ENCODE measurements at places on chromosomes 12 and 14.

DNA sequence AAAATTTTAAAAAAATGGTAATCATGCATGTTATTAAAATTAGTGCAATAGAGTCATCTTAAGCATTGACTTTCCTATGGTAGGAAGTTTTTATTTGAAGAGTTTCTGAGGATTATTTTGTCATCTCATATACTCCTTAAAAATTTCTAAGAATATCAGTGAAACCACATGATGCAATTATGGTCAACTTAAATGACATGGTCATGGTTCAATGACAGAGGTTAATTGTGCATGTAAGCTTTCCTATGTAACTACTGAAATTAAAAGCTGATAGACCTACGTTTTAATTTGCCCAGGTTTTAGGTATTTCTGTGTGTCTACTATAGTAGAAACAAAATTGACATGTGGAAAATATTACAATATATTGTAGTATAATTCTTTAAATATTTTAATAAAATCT, 21.0 kb upstream of the LMO3 start:
- no peak for DNase-seq

DNA sequence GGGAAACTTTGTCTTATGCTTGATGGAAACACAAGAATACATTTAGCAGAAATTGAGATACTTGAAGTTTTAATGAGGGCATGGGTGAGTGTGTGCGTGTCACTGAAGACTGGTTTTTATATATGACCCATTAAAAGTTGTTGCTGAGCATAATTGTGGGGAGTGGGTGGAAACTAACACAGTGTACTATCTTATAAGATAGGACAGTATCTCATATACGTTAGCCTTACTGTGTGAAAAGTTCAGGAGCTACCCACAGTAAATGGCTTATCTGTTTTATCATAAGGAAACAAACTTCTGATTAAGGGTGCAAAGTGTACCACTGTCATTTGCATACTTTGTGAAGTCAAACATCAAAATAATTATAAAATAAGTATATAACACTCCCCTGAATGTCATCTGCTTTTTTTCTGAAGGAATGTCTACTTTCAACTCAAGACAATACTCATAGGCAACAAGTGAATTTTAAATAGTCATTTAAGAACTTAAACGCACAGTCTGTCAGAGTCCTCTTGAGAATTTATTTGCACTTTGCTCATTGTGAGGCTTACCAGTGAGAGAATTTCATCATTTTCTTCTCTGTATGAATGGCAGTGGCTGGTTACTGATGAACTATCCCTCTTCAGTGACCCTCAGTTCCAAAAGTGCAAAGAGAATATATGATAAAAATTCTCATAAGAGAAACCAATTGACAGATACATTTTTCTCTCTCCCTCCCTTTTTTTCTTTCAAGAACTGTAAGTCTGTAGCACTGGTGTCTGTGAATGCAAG, 4.2 kb downstream of the PDE3A start:
- no peak for DNase-seq

GRCh38 chr14:98545181-98545580, 726.8 kb downstream of the BCL11B start:
- no peak for DNase-seq

GRCh38 chr12:1716911-1717310, 26.0 kb downstream of the ADIPOR2 start:
- DNase-seq: no peak

DNA sequence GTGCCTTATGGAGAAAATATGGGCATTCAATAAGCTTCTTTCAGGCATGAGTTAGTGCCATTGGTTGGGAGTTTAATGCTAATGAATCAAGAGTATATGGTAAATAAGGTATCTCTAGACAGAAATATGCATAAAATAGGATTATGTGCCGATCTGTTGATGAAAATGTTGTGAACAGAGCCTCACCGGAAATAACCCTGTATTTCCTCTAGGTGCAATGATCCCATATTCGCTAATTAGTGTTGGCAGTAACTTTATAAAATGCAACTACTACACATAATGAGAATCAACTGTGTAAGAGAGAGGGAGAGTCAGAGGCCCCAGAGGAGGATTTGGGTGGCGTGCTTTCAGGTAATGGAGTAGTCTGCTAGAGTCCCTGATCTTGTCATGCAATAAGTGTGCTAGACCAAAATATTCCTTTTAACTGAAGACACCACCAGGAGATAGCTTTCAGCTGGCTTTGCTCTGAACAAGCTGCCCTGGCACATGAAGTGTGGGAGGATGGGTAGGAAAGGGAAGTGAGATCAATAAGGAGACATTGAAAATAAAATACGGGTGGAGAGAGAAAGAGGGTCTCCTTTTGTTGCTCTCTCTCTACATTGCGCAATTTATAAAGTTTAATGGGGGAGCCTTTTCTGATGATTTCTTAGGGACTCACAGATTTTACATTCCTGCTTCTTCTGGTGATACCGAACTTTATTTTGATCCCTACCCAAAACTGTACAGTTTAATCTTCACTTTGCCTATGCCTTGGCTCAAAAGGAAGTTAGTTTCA, 68.6 kb upstream of the PLXNC1 start:
- no peak for DNase-seq

DNA sequence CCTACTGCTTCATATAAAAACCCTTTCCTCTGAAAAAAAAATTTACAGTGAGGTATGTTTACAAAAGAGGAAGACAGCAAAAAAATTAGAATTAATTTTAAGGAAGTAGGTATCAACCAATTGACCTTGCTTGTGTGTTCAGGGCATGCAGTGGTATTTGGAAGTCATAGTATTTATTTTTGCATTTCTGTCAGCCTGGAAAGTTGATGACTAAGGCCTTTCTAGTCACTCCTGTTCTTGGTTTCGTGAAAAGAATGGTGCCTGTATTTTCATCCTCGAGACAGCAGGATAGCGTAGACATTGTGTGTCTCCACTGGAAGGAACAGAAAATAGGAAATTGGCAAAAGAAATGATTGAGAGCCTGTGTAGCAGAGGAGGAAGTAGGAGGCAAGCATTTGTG, 24.5 kb downstream of the SLC16A7 start:
- no peak for DNase-seq

DNA sequence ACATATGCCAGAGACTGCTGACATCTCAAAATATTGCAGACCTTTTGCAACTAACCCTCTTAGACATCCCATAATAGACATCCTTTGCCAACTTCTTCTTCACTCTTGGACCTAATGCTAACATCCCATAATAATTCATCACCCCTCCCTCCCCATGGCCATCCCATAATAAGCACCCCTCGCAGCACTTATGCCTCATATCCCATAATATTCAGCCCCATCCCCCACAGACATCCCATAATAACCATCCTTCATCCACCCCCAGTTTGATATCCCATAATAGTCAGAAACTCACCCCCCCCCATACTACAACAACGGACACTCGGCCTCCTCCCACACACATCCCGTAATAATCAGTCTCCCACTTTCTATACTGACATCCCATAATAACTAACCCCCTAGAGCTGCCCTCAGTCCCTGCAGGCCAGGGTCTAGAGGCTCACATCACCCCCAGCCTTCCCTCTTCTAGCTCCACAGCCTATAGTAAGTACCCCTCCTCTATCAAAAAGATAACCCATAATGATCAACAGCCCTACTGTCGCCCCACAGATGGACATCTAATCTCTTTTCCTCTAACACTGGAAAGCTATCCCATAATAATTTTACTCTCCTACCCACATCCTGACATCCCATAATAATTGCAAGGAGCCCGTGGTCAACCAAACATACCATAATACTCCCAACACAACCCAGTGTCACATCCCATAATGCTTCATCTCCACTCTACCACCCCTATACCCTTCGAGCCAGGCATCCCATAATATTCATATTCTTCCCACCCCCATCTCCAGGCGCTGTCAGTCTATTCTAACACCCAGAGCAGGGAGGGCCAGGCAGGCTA, 792 bp upstream of the CHD4 start:
- DNase-seq: peak; percentile 75

DNA sequence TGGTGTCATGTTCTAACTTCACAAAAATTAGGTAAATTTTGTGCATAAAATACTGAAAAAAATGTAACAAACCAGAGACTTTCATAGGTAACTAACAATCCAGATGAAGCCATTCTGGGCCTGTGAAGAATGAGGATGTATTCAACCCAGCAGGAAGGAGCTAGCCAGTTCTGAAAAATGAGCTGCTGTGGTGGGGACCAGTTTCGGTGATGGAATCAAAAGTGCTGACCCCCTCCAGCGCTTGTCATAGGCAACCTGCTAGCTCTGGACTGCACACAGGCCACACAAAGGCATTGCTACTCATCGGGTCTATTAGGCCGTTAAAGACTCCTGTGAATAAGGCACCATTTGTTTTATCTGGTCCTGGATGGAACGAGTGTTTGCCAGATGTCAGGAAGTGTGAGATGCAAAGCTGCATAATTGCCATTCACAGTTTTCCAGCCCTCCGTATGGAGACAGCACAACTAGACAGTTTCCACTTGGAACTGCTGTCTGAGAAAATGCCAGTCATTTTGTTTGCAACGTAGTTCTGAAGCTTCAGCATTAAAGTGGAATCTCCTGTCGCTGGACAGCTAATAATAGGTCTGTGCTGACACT, 3.3 kb upstream of the RIMBP2 start:
- DNase-seq: no peak

DNA sequence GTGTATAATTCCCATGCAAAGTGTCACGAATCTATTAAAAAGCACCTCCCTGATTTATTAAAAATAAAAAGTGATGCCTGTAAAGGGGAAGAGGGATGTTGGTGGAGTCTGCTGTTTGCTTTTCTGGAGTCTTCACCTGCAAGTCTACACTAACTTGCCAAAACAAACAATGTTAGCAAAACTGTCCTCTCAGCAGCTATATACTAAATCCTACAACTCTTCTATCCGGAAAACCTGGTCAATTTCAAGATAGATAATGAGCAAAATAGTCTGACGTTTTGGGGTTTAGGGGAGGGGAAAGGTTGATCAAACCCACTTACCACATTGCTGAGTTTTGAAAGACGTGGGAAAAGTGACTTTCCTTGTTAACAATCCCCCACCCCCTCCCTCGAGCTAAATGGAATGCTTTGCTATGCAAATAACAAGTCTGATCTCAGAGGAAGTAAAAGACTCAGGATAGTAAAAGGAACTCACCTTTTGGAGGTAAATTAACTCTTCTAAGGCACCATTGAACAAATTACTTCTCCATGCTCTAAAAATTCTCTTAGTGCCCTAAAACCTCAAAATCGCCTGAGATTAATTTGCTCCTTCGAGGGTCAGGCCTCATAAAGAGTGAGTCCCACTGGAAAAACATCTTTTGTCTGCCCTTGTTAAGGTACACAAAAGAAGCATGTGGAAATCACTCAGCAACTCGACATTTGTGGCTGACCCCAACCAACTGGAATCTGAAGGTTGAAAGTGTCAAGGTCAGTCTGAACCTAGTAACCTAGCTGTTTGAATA, 13.5 kb downstream of the BMP4 start:
- DNase-seq: no peak

DNA sequence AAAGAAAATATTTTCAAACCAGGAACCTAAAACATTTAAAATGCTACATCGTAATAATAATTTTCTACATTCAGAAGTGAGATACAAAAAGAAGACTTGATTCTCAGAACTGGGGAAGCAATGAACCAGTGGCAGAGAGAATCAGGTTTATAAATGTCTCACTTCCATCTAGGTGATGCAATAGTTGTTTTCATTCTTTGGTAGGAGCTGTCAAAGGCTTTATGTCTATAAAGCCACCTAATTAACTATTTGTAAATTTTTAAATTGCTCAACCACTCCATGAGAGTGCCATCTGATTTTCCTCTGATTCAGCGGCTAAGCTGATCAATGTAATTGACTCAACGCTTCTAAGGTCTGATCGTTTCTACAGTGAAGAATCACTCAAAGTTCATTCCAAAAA, 66.1 kb downstream of the ARMH4 start:
- DNase-seq: no peak

GRCh38 chr12:30694412-30695198, 1.1 kb downstream of the IPO8 start:
- DNase-seq: peak; percentile 46

GRCh38 chr12:2691006-2691344, 103.8 kb upstream of the FKBP4 start:
- peak; percentile 30 for DNase-seq

DNA sequence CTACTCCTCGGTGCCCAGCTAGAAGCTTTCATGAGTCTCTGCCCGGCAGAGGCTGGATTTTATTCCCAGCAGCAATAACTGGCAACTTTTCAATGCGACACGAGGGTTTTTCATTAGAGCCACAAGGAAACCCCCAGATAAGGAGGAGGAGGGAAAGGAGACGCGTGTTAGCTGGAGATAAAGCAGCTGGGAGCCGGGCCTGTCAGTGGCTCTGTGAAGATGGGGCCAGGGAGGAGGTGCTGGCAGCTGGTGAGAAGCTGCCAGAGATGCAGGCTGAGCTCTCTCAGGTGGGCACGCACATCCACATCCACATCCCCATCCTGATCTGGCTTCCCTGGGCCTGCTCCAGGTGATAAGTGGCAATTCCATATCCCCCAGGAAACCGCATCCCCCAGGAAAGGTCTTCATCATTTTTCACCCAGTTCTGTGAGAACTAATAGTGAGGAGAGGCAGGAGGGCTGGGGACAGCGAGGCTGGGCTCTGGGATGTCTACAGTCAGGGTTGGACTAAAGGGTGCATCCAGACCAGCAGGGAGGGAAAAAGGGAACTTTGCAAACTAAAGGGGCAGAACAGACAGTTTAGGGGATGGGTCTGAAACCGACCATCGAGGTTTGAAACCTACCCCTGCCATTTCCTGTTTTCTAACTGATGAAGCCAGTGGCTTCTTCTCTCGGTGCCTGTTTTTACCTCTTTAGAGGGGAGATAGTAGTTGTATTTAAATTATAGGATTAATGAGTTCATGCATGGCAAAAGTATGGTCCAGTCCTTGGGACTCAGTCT, 413.2 kb downstream of the DPF3 start:
- no peak for DNase-seq

GRCh38 chr12:39628836-39629235, 9.2 kb upstream of the ABCD2 start:
- no peak for DNase-seq

GRCh38 chr12:50751948-50752721, 11.8 kb upstream of the ATF1 start:
- DNase-seq: no peak

DNA sequence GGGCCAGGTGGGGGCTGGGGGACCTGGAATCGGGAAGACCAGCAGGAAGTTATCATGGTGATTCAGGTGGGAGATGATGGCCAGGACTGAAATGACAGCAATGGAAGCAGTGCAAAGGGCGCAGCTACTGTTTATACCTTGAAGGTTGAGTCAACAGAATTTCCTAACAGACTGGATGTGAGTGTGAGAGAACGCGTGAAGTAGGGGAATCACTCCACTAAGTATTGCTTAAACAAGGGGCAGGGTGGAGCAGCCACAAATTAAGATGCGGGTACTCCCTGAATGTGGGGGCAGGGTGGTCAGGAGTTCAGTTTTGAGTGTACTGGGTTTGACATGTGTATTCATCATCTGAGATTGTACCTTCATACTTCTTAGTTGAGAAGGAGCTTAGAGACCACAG, 45.1 kb downstream of the MYF5 start:
- no peak for DNase-seq

All from renal cortex interstitium (tissue), 15 donors.